ENCODE measurements at places on chromosomes 7 and 10.

- no peak for DNase-seq
Observed at GRCh38 chr7:106064316-106064715, 47.8 kb downstream of the SYPL1 start.

- no peak for DNase-seq
Observed at GRCh38 chr10:58820861-58821751, 308.4 kb downstream of the BICC1 start.

DNA sequence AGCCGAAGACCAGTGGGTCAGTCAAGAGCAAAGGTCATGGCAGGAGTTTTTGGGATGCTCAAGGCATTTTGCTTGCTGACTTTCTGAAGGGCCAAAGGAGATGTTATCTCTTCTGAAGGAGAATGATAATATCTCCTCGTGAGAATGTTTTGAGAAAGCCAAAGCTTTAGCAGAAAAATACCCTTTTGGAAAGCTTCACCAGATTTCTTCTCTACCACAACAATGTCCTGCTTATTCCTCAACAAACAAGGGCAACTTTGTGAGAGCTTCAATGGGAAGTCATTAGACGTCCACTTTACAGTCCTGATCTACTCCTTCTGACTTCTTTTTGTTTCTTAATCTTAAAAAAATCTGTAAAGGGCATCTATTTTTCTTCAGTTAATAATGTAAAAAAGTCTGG is 132.8 kb upstream of the DNAJB12 start:
- DNase-seq: no peak

GRCh38 chr10:30121401-30121800 is 62.0 kb upstream of the JCAD start:
- DNase-seq: no peak

DNA sequence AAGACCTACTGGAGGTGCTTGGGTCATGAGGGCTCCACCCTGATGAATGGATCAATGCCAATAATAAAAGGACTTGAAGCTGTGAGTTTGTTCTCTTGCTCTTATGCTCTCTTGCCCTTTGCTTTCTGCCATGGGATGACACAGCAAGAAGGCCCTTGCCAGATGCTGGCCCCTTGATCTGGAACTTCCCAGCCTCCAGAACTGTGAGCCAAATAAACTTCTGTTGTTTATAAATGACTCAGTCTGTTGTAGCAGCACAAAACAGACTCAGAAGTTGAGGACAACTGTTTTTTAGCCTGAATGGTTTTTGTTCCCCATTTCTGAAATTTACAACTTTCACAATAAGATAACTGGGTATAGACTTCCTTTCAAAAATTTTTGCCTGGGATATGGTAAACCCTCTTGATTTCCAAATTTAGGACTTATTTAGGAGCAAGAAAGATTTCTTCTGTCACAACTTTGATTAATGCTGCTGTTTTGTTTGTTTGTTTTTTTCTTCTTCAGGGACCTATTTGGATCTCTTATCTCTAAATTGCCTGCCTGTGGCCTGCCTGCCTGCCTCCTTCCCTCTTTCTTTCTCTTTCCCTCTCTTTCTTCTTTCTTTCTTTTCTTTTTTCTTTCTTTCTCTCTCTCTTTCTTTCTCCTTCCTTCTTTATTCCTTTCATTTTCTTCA is 12.1 kb downstream of the ENTPD1 start:
- peak; percentile 30 for DNase-seq

DNA sequence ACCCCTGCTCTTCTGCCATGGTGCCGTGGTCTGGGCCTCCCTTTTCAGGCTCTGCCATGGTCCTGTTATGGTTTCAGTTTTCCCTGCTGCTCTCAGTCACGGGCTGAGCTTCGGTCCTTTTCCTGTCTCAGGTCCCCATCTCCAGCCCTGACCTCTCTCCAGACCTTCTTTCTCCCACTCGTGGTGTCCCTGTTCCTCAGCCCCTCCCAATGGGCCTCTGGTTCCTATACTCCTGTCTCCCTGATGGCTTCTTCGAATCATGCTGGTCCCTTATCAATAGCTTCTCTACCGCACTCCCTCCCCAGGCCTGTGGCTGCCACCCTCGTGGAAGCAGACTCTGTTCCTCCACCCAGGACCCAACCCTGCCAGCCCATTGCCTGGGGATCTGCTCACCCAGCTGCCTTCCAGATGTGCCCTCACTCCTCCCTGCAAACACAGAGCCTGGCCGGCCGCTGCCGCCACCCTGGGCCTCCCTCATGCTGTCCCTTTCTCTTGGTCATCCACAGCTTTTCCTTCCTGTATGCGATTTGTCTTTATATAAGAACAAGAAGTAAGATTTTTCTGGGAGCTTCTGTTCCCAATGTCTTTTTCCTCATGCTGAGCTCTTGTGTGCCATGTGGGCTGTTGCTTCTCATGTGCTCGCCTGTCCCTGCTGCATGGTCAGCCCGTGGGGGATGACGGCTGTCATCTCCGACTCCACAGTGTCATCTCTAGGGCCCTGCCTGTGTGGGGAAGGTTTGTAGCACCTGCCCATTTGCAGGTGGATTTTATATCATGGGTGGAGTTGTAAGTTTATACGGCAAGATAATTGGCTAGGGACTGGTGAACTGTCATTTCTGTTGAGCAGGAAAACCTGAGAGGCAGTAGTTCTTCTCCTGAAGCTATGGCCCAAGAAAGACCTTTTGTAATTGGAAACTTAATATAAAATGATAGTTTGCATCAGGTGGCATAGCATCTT is 126.7 kb downstream of the NT5C2 start:
- DNase-seq: no peak

- no peak for DNase-seq
Observed at GRCh38 chr7:115600207-115600606, 430.4 kb downstream of the TFEC start.

- peak; percentile 35 for DNase-seq
Observed at GRCh38 chr10:628386-629045, 61.0 kb downstream of the DIP2C start.

GRCh38 chr7:116193329-116194087 is 16.8 kb upstream of the TES start:
- DNase-seq: no peak

GRCh38 chr7:5766321-5766761 is 15.1 kb downstream of the RNF216 start:
- no peak for DNase-seq

GRCh38 chr10:48504141-48504885 is 100.6 kb downstream of the ARHGAP22 start:
- no peak for DNase-seq

- DNase-seq: no peak
Observed at GRCh38 chr10:73131301-73131700, 21.0 kb downstream of the NUDT13 start.

DNA sequence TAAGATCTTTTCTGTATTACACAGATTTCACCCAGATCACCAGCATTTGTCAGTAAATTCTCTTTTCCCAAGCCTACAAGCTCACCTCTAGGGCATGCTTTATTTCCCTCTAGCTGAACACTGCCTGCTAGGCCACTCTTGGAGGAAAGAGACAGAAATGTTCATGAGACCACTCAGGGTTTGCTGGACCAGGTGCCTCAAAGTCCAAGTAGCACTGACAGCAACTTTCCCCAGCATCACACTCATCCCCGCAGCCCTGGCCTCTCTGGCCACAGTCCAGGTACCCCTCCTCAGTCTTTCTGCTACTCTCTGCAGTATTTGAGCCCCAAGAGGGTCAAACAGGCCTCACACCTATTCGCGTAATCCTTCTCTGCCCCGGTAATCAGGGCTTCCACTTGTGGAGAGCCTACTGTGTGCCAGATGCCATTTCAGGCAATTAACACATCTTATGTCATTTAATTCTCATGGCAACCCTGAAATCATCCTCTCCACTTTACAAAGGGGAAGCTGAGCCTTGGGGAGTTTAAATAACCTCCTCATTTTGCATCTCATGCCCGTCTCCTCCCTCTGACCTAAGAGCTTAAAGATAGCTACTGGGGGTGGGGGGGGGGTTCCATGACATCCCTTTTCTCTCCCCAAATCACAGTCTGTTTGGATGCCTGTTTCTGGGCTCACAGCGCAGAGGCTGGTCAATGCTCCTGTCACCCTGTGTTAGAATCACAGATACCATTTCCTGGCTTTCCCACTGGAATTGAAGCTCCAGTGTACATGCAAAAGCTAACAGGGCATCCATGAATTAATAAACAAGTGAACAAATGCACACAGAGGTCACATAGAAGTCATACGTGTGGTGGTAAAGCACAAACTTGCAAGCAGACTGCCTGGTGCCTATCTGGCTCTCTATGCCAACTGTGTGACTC is 88.5 kb downstream of the PRLHR start:
- no peak for DNase-seq

- no peak for DNase-seq
Observed at GRCh38 chr7:24764972-24765744, 7.9 kb upstream of the GSDME start.

DNA sequence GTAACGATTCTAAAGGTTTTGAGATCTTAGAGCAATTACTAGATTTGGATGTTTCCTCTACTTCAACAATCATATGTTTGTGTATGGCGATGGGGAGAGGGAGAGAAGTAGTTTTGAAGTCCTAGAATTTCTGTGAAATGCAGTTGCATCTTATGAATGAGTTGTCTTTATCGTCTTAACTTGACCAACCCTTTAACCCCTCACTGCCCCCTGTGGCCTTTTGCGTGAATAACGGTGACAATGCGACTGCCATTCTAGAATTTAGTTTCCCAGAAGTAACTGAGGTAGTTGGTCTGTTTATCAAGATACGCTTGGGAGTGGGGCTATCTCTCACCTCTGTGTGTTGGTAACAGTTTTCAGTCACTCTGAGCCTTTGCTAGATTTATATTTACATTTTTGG is 204.6 kb downstream of the HDAC9 start:
- DNase-seq: no peak

All from left ventricle myocardium superior (tissue), 1 donor.